ENCODE measurements at places on chromosomes 7 and 10.

DNA sequence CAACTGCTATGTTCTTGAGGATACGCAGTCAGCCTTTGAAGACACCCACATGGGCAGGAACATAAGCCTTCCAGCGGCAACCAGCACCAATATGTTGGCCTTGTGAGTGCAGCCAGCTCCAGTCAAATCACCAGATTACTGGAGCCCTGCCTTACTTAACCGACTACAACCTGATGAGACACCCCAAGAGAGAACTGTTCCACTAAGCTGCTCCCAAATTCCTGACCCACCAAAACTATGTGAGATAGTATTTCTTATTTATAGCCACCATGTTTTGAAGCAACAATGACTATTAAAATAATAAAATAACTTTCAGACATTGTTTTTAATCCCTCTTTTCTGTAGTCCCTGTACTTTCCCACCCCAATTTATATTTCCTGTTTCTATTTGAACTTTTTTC, 179.6 kb downstream of the ADK start:
- DNase-seq = no peak

GRCh38 chr10:29841724-29842649, 207.2 kb upstream of the SVIL start:
- DNase-seq = peak; percentile 68

DNA sequence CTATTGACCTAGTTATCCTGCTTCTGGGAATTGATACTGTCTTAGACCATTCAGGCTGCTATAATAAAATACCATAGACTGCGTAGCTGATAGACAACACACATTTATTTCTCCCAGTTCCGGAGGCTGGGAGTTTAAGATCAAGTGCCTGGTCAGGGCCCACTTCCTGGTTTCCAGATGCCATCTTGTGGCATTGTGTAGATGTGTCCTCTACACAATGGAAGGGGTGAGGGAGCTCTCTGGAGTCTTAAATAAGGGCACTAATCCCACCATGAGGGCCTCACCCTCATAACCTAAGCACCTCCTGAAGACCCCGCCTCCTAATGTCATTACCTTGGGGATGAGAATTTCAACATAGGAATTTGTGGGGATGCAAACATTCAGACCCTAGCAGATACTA, 62.4 kb downstream of the SLC35B4 start:
- DNase-seq = no peak

DNA sequence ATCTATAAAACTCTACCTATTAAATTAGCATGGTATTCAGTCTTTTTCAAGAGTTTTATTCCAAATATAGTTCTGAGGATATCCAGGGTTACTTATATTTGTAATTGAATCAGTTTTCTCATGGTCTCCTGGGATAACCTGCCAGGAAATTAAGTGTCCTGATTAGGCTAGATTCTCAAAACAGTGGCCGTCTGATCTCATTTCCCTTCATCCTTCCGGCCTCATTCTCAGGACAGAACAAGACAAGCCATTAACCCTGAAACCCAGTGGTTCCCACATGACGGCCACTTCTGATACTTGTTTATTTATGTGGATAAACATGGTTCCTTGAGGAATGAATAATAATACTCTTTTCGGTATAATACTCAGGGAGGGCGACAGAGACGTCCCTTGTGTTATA, 417.6 kb upstream of the POT1 start:
- no peak for DNase-seq

GRCh38 chr7:114303301-114303700, 111.3 kb upstream of the FOXP2 start:
- DNase-seq = no peak

DNA sequence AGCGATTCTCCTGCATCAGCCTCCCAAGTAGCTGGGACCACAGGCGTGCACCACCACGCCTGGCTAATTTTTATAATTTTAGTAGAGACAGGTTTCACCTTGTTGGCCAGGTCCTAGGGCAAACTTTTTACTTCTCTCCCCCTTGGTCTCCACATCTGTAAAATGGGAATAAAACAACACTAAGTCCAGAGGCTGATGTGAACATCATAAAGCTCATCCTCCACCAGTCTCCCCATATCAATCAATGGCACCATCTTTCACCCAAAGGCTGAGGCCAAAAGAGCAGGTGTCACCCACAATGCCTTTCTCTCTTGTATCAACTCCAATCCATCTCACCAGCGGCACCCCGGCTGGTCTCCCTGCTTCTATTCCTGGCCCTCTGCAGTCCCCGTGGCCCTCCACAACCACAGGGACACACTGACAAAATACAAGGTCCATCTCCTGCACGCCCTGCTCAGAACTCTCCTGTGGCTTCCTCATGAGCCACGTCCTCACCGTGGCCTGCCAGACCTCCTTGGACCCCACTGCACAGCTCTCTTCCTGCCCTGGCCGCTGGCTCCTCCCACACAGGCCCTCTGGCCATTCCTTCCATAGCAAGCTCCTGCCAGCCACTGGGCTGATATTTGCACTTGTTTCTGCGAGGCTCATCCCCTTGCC, 179.0 kb downstream of the FAM107B start:
- DNase-seq = no peak

GRCh38 chr10:117535298-117536071, 7.1 kb upstream of the EMX2 start:
- no peak for DNase-seq

DNA sequence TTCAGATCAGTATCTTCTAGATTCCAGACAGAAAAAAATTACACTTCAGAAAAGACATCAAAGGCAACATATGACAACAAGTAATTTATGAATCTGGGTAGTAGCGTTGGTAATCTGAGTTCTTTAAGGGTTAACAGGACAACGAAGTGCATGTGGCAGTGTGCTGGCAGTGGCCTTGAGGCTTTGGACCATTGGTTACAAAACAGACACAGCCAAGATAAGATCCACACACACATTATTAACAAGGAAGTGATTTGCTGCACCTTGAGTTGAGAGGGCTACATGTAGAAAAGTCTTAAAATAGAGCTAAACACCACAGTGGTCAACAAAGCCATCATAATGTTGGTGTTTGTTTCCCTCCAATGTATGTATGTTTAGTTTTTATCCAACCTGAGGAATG, 40.6 kb downstream of the AKR1D1 start:
- no peak for DNase-seq

GRCh38 chr7:41925946-41926345, 223.1 kb upstream of the INHBA start:
- no peak for DNase-seq

DNA sequence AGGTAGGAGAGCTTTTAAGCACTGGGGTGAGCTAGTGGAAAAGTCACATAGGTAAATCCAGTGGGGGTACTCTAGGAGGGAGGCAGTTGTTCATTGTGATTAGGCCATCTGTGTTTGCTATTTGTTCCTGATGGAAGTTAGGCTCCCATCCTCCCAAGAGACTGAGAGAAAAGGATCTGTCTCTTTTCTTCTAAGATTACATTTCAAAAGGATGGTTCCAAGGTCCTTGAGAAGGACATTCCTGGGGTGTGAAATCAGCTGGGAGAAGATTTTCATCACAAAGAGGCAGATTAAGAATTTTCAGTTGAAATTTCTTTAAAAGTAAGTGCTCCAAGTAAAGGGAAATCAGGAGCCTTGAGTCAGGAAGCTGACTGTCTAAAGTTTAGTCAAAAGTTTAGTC, 210.8 kb upstream of the CSTF2T start:
- DNase-seq = no peak

DNA sequence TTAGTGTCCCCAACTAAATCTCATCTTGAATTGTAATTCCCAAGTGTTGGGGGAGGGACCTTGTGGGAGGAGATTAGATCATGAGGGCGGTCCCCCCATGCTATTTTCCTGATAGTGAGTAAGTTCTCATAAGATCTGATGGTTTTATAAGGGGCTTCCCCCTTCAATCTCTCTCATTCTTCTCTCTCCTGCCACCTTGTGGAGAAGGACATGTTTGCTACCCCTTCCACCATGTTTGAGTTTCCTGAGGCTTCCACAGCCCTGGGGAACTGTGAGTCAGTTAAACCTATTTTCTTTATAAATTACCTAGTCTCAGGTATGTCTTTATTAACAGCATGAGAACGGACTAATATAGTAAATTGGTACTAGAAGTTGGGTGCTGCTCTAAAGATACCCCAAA, 365.6 kb downstream of the ANKRD7 start:
- no peak for DNase-seq

DNA sequence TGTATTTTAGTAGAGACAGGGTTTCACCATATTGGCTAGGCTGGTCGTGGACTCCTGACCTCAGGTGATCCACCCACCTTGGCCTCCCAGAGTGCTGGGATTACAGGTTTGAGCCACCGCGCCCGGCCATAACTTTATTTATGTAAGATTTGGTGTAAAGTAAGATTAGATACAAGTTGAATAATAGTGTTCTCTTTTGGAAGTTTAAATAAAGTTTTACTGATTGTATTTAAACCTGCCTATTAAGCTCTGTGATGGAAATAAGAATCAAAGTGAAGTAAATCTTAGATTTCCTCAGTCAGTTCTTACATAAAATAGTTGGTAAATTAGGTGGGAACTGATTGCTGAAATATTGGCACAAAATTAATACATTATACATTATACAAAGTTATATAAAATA, 86.0 kb downstream of the MKLN1 start:
- DNase-seq = no peak

- DNase-seq = no peak
These were observed 73.2 kb downstream of the SFMBT2 start for GRCh38 chr10:7337431-7338171.

- DNase-seq = peak; percentile 78
These were observed 8.9 kb downstream of the DHTKD1 start for GRCh38 chr10:12077580-12078180.

GRCh38 chr7:66837007-66837406, 84.0 kb upstream of the TMEM248 start:
- DNase-seq = peak; percentile 46

- DNase-seq = no peak
These were observed 56.3 kb downstream of the TEX36 start for GRCh38 chr10:125626671-125627070.

- DNase-seq = no peak
These were observed 96.8 kb downstream of the PTEN start for GRCh38 chr10:87960230-87960629.

DNA sequence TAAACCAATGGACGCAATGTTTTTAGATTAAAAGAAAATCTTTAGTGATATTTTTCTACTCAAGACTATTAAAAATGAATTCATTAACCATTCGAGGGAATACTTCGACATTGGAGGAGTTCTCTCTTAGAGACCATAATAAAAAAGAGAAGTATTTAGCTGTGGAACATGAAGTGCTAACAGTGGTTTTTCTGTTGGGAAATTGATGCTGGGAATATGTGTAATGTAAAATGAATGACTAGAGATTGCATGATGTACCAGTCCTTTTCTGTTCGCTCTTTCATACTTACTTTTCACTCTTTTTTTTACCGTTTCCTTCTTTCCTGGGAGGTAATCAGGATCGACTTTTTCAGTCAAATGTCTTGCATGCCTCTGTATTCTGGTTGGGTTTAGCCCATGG, 41.3 kb downstream of the ST7 start:
- no peak for DNase-seq

DNA sequence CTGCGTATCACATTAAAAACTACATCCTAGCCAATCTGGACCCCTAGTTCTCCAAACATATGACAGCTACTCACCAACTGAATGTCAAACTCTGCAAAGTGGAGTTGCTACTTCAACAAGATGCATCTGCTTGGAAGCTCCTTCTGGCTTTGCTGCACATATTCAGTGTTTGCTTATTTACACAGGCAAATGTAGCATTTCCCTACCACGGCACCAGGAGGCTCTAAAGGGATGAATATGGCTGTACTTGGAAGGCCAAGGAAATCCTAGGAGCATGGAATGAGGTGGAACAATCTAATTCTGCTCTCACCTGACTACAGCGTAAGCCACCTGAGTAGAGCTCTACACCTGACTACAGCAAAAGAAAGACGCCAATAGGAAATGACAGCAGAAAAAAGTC, 39.7 kb downstream of the MTPAP start:
- DNase-seq = no peak

DNA sequence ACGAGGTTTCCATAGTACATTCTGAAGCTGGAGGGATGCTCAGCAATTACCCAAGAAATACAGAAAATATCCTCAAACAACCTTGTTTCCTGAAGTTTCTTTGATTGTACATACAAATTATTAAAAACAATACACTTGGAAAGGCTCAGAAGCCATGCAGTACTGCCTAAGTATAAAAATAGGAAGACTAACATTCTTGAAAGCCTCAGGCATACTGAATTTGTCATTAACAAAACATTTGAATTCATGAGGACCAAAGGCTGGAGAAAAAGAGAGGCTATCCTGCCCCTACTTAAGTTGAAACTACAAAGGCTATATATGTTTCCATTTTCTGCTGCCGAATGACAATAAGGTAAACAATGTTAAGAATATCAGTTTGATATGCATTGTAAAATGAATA, 54.3 kb upstream of the SGCE start:
- DNase-seq = no peak

DNA sequence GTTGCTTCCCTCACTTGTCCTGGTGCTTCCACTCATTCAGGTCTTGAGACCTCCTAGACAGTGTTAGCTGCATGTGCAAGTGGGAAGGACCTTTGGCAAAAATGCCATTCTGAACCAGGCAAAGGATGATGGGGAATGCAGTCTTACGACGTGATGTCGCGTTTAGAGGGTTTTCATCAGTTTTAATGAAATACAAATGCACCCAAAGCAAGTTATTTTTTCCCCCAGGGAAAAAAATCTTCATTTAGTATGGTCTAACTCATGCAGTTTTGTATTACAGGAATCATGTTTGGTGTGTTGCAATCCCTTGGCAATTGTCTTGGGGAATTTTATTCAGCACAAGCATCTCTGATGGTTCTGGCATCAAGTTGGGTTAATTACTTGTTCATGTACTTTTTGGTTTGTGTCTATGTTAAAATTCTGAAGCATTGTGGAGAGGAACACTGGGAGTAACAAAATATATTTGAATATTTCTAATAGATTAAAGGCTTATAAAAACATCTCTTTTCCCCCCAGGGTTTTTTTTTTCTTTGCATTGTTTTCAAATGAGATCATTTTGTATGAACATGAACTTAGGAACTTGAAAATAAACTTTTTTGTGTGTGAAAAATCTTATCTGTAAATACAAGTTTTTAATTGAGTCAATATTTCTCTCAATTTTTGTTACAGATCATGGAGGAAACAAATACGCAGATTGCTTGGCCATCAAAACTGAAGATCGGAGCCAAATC, 188.9 kb downstream of the BICC1 start:
- no peak for DNase-seq

Data from bone marrow (tissue), 2 donors.